Stimulated activated CD8-positive, alpha-beta memory T cell treated with anti-CD3 and anti-CD28 coated beads, Interleukin-4, amount 100 ng/mL, for 1 hour (primary cell): ENCODE measurements at places on chromosomes 6 and 20.

GRCh38 chr6:121439926-121440325, 4.5 kb downstream of the GJA1 start:
- DNase-seq: no peak

- DNase-seq: no peak
Observed at GRCh38 chr6:159686703-159687102, 6.3 kb downstream of the SOD2 start.

DNA sequence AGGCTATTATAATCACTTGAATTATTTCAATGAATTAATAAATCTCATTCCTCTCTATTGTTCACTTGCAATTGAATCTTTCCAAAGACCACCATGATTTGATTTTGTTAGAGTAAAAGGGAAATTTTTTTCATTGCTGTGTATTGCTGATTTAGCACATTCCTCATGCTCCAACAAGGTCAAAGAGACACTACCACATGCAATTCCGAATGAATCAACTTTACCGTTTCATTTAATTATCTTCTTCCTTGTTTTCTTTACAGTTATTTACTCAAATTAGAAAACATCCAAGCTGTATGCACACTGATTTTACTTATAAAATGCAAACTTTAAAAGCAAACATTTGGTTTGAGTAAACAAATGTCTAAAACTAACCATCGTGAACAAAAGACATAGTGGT, 967 bp downstream of the KIAA0408 start:
- DNase-seq: no peak

GRCh38 chr6:84329516-84329915, 102.1 kb upstream of the CEP162 start:
- no peak for DNase-seq

DNA sequence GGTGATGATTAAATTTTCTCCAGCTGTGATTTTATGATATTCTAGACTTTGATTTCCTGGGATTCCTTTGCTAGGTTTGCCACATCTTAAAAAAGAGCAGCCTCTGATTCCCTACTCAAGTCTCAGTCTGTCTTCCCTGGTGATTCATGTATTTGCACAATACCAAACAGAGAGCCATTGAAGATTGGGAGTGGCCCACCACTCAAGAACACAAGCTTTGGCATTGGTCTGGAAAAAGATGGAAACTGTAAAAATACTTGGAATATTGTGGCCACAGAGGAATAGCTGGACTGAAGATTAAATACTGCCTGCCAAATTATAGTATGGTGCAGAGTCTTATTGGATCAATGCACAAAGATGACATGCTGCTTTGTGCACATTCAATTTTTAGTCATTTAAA, 32.9 kb downstream of the PTCHD4 start:
- no peak for DNase-seq

- DNase-seq: no peak
Observed at GRCh38 chr6:1630212-1630770, 20.6 kb downstream of the FOXC1 start.

DNA sequence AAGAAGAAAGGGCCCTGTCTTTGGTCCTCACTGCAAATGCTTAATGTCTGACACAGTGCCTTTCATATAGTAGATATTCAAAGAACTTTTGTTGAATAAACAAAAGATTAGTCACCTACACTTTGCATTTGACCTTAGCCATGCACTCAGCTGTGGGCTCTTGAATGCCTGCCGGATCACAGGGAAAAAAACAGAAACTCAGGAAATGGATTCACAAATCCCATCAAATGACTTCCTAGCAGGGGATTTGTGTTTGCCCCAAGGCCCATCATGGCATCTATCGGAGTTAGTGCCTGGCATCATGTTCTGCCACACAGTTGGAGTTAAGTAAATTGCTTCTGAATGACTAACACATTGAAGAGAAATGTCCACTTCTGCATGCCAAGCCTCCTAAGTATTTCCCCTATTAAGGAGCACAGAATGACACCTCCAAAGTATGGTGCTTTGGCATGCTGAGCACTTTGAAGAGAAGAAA, 72.3 kb upstream of the DST start:
- DNase-seq: no peak

DNA sequence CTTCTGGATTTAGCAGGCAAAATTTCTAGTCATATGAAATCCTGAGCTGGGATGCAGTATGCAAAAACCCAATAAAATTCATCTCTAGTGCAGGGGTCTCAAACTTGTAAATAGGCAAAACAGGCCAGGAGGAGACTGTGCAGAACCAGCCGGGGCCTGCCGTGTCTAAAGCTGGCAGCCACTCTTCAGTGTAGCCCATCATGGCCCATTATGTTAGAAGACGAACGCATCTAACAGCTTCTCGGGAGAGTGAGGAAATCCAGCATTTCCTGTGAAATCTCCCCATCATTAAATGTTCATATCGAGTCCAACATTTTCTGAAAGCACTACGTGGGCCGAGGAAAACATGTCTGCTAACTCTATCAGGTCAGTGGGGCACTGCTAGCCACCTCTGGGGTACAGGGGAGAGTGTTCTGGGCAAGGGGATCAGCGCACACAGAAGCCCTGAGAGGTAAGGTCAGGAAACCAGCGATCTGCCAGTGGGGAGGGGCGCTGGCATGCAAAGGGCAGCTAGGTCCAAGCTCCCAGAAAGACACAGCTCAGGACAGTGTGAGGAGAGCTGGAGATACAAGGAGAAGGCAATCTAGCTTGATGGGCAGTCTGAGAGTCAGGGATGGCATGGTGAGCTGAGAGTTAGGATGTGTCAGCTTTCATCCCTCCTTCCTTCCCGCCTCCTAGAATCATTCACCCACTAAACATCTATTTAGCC, 144.2 kb downstream of the PREX1 start:
- no peak for DNase-seq

- DNase-seq: no peak
Observed at GRCh38 chr6:162388383-162388777, 339.2 kb downstream of the PRKN start.

- DNase-seq: no peak
Observed at GRCh38 chr6:170371080-170371479, 64.5 kb downstream of the FAM120B start.

DNA sequence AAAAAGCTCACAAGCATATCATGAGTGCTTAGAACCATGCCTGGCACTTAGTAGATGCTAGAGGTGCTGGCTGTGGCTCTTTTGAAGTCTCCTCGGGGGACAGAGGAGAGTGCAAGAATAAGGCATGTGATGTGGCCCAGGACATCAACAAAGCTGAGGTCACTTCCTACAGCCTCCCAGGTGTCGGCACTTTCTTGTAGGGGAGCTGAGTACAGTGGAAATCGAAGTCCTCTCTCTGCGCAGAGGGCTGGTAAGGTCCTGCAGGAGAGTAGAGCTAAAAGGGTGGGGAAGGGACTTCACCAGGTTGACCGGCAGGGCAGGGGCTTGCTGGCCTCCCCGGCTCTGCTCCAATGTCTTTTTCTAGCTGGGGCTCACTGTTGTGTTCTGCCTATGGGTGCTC, 11.2 kb downstream of the SLC13A3 start:
- no peak for DNase-seq

- no peak for DNase-seq
Observed at GRCh38 chr20:37417617-37418467, 71.9 kb downstream of the SRC start.

- no peak for DNase-seq
Observed at GRCh38 chr6:24568683-24569082, 73.9 kb downstream of the ALDH5A1 start.

DNA sequence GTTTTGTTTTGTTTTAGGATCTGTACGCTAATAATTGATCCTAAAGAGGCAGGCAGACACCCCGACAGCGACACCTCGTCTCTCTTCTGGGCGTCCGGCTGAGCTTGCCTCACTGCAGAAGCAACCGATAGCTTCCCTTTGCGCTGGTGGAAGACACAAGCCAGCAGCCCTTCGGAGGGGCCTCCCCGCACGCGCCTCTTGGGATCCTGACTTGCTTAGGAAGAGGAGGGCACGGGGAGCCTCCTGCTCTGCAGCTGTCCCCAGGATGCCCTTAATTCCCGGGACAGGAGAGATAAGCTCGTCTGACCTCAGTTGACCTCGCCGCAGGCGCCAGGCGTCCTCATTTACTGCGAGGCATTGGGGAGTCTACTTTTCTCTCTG, 94.0 kb downstream of the CD83 start:
- DNase-seq: peak; percentile 4

- no peak for DNase-seq
Observed at GRCh38 chr6:129368970-129369369, 341.0 kb downstream of the ARHGAP18 start.

DNA sequence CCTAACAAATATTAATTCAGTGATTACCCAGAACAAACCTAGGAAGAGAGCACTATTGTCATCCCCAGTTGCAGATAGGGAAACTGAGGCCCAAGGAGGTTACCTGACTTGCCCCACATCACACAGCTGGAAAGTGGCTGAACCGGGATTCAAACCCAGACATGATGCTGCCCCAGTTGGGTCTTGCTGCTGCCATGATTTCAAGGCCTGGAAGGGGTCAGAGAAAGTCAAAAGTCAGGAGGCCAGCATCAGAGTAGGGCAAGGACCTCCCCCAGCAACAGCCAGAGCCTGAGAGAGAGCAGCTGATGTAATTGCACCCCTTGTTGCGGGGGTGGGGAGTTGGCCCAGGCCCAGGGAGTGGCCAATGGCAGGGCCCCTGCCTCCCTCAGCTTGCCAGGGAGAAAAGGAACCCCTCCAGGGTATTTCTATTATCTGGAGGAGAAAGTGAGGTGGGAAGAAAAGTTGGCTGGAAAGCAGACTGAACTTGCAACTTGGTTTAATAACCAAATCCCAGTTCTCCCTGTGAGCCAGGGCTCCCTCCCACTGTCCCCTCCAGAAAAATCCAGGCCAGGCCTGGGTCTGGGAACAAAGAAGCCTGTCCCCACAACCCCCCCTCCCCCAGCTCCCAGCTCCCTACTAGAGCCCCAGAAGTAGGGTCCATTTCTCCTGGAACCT, 83.6 kb downstream of the MRPL14 start:
- no peak for DNase-seq

DNA sequence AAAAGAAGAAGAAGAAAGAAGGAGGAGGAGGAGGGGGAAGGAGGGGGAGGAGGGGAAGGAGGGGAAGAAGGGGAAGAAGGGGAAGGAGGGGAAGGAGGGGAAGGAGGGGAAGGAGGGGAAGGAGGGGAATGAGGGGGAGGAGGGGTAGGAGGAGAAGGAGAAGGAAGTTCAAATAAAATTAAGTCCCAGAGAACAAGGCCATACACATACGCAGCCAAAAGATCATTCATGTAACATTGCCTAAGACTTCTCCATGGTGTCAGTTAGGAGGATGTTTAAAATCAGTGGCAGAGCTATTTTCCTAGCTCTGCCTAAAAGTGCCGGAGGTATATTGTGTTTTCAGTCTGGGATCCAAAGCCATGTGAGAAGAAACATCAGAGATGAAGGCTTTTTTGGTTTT, 75.8 kb downstream of the PLCB4 start:
- DNase-seq: no peak

DNA sequence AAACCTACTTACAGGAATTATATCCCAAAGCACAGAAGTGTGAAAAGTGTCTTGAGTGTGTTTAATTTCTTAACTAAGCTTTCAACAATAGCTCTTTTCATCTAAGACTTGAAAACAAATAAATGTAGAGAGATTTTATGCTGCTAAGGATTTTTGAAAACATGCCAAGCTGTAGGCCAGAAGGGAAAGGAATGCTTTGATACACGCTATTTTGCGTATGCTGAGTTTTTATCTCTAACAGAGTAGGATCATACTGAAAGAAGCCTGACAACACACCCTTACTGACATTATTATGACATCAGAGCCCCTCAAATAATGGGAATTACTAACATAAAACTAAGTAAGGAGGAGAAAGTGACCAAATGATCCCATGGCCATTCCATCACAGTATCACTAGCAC, 265.5 kb downstream of the KHDC1L start:
- DNase-seq: no peak
